ENCODE measurements at places on chromosomes 5 and 9.
A peak's percentile ranks its signal among the peaks of the same experiment; 100 is the strongest.

- DNase-seq = no peak
These were observed 243.0 kb downstream of the ZSWIM6 start for GRCh38 chr5:61575103-61575502.

DNA sequence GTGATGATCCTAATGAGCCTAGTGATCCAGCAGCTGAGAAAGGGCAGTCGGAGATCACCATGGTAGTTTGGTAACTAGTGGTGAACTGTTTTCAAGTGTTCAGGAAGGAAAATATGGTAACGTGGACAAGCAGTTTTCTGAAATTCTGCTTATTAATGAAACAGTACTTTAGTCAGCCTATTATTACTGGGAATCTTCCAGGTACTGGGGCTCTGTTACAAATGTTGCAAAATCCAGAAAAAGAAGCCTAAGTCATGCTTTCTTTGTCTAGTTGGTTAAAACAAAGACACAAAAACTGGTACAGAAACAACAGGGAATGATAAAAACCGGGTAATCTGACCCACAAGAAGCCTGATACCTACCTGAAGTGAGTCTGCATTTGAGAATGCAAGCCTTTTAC lies 18.2 kb downstream of the TTC23L start:
- no peak for DNase-seq

GRCh38 chr5:107169867-107170266 lies 500.9 kb downstream of the EFNA5 start:
- DNase-seq = no peak

GRCh38 chr9:112187404-112187803 lies 12.3 kb upstream of the SUSD1 start:
- no peak for DNase-seq

- no peak for DNase-seq
These were observed 8.6 kb downstream of the ZFP62 start for GRCh38 chr5:180852495-180852894.

DNA sequence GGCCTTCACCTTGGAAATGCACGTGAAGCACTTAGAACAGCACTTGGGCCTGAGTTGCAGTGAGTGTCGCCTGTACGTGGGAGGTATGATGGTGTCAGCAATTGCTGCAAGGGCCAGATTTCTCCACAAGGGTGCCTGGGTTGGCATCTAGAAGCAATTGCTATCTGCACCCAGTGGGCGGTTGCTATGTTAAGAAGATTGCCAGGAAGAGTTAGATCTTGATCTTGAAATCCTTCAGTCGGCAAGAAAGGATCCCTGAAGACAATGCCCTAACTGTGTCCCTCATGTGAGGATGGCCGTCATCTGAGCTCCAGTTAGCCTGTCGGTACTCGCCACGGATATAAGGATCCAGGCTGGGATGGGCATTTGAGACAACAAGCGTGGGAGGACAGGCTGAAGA lies 62.9 kb downstream of the MAMDC2 start:
- no peak for DNase-seq

GRCh38 chr5:93277051-93277450 lies 304.0 kb downstream of the NR2F1-AS1 start:
- no peak for DNase-seq

GRCh38 chr5:142293486-142293885 lies 31.3 kb downstream of the SPRY4 start:
- no peak for DNase-seq

DNA sequence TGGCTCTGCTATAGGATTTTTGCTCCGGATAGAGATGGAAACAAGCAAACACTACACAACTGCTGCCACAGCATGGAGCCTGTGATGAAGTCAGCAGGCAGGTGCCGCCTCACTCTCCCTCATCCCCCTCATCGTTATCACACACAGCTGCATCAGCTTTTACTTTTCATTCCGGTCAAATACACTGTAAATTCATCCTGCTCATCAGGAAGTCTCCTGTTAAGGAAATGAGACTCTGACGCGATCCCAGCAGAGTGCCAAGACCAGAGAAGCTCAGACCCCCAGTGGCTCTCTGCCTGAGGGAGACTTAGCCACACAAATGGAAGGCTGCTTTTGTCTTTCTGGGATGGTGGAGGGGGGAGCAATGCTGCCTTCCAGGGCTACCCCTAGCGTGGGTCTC lies 270.2 kb downstream of the ELAVL2 start:
- DNase-seq = no peak

DNA sequence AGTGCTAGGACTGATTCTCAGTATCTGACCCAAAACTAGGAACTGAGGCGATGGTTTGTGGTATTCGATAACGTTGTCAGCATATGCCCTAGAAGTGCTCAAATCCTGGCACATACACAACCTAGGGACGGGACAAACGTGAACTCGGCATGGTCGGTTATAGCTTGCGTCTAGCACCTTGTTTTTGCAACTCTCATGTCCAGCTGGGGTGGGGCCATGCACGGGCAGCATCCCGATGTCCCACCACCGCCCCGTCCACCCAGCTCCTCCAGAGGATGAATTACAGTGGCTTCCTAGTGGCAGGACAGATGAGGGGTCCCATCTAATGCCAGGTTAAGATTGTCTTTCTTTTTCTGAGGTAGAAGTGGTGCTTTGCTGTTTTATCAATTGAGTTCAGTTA lies 31.6 kb downstream of the PROP1 start:
- DNase-seq = no peak

DNA sequence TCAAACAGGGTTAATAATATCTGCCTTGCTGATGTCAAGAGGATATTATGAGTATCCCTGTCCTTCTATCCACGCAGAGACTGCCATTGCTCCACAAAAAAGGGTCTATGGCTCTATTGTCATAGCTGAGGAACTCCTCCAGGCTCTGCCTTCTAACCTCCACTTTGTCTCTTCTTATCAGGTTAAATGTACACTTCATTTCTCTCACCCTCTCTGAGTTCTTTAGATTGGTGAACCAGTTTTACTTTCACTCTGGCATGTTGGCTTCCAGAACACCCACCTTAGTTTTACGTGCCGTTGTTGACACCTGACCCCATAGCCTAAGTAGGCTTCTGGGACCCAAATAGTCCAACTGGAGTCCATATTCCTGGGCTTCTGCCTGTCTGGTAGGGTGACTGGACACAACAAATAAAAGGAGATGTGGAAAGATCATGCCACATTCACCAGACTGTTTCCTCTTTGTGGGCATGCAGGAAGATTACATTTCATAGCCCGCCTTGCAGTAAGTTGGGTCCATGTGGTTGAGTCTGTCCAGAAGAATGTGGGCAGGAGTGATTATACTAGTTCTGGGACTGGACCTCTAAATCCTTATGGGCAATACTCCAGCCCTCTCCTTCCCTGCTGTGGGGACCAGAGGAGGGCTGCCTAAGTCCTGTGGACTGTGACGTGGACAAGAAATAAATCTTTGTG lies 350.4 kb upstream of the CLINT1 start:
- no peak for DNase-seq

- DNase-seq = no peak
These were observed 21.4 kb downstream of the TTLL11 start for GRCh38 chr9:122071715-122072114.

GRCh38 chr9:135060461-135061116 lies 26.9 kb upstream of the OLFM1 start:
- no peak for DNase-seq

DNA sequence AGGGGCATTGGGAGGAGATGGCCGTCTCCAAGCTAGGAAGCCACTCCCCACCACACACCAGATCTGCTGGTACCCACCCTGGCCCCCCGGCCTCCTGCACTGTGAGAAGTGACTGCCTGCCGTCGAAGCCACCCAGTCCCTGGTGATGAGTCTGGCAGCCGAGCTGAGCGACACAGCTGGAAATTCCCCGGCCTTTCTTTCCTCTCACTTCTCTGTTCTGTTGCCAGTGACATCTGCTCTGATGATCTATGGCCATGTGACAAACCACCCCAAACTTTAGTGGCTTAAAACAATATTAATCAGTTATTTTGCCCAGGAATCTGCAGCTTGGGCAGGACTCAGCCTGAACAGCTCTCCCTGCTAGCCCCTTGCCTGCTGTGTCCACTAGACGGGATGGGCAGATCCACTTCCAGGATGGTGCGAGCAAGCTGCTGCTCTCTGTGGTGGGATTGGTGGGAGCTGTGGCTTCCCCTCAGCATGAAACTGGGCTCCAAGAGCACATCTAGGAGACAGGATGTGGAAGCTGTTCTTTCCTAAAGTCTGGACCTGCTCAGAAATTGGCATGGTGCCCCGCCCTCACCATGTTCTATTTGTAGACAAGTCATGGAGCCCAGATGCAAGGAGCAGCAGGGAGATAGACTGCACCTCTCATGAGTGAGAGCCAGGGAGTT lies 211.2 kb downstream of the GADD45G start:
- DNase-seq = no peak

DNA sequence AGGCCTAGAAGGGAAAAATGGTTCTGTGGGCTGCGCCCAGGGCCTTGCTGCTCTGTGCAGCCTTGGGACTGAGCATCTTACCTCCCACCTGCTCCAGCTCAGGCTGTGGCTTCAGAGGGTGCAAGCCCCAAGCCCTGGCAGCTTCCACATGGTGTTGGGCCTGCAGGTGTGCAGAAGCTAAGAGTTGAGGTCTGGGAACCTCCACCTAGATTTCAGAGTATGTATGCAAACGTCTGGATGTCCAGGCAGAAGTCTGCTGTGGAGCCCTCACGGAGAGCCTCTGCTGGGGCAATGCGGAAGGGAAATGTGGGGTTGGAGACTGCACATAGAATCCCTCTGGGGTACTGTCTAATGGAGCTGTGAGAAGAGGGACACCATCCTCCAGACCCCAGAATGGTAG lies 36.0 kb downstream of the FBXL7 start:
- no peak for DNase-seq

- no peak for DNase-seq
These were observed 7.2 kb downstream of the IRGM start for GRCh38 chr5:150853561-150853960.

DNA sequence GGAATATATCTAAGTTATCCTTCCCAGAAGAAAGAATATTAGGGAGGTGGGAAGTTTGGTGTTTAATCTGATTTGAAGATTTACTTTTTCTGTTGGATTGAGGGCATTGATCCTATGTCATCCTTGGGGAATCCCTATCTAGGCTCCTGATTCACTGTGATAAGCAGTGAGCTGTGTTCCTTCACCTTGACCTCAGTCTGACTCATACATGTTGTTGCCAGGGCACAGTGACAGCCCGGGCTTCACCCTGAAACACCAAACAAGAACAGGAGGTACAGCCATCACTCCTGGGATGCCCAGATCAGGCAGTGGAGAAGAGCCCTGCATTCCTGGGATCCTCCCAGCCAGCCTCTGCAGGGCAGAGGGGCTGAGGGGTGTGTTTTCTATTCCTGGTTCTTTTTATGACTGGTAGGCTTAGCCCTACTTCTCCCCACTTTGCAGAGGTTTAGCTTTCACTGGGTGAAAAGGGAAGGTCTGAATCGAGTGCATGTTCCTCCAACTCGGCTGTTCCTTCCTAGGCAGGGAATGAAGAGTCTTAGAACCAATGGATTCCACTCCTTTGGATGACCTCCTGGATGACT lies 3.1 kb upstream of the FAM53C start:
- no peak for DNase-seq

DNA sequence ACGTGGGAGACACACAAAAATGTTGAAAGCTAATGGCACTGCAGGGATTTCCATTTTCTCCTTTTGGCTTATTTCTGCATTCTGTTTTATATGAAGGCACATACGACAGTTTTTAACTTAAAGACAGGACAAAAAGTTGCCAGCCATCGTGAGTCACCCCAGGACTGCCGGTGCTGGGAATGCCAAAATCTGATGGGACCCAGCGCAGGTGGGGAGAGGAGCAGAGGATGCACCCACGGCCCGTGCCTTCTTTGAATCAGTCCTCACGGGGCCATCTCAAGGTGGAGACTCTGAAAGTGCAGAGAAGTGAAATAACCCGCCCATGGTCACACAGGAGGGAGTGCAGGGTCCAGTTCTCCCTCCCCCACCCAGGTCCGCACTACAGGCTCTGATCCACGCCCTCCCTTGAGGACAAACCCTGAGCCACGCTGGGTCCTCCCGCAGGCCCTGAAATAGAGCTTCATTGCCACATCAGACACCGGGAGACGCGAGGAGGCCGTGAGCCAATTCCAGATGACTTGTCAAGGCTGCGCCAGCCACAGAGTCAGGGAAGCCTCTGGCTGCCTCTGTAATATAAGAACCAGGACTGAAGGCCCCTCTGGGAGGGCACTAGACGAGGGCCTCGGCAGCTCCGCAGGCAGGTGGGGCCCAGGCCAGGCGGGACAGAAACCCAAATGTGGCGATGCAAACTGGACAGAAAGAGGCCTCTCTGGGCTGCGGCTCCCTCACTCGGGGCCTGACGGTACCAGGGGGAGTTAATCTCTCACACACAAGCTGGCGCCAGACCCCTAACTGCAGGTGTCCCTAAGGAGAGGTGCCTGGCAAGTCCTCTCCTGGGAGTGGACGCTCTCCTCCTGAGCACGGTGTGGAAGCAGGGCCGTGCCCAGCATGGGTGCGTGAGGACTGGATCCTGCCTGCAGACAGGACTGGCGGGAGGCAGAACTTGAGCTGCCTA lies 22.9 kb downstream of the ADAMTS2 start:
- no peak for DNase-seq

- DNase-seq = no peak
These were observed 567.2 kb upstream of the MEF2C start for GRCh38 chr5:89450149-89450538.

DNA sequence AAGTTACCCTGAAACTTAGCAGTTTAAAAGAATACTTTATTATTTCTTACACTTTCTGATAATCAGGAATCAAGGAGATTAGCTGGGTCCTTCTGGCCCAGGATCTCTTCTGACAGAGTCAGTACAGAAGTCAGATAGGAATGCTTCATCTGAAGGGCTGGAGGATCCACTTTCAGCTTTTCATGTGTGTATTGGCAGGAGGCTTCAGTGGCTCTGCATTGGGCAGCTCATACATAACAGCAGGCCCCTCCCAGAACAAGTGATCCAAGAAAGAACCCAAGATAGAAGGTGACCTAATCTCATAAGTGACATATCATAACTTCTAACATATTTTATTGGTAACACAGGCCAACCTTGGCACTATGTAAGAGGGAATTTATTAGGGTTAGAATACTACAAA lies 258.4 kb downstream of the HCN1 start:
- no peak for DNase-seq

DNA sequence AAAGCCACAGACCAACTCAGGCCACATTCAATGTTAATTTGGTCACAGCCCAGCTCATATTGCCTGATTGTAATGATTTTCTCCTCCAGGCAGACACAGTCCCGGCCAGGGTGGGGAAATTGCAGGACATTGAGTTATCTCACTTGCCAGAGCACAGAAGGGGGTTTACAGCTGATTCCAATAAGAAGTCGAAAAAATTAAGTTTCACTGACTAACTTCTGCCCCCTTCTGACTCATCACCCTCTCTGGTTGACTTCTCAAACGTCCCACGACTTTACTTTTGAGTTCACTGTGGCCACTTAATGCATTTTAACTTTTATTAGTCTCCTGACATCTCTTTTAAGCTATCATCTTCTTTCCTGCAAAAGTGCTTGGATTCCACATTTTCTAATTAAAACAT lies 321.4 kb upstream of the WWC1 start:
- no peak for DNase-seq

GRCh38 chr9:5582835-5583195 lies 46.1 kb upstream of the RIC1 start:
- peak; percentile 36 for DNase-seq

- DNase-seq = no peak
These were observed 53.8 kb downstream of the GCNT1 start for GRCh38 chr9:76512826-76513225.

GRCh38 chr9:110143950-110144545 lies 63.9 kb downstream of the C9orf152 start:
- no peak for DNase-seq

- no peak for DNase-seq
These were observed 21.0 kb downstream of the LSM11 start for GRCh38 chr5:157764531-157764930.

All from central memory CD4-positive, alpha-beta T cell (primary cell).